ENCODE measurements at places on chromosomes 4 and X.

- no peak for DNase-seq
Measured at GRCh38 chr4:63841266-63841665, 568.0 kb downstream of the TECRL start.

DNA sequence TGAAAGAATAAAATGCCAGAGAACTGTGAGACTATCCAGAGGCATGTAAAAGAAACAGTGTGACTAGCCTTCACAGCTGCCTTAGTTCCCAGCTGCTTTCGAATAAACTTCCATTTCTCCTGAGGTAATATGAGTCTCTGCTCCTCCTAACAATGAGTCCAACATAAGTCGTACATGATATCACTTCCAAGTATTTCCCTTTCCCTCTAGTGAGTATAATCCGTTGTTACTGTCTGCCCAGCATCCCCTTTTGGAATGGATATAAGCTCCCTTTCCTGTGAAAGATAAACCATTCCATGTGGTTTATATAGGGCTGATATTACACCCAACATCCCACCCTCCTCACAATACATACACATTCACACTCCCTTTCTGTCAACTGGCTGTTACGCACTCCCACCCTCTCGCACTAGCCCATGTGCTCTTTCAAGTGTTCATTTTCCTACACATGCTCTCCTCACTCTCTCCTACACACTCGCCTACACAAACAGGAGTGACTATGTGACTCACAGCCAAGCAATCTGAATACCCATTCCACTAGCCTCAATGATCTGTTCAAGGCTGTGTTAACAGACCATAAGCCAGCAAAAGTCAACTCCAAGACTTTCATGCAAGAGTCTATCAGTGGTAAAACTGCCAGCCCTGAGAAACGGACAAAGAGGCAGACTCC, 5.0 kb downstream of the NAF1 start:
- DNase-seq: no peak

GRCh38 chr4:144509088-144510015, 136.6 kb upstream of the HHIP start:
- no peak for DNase-seq

DNA sequence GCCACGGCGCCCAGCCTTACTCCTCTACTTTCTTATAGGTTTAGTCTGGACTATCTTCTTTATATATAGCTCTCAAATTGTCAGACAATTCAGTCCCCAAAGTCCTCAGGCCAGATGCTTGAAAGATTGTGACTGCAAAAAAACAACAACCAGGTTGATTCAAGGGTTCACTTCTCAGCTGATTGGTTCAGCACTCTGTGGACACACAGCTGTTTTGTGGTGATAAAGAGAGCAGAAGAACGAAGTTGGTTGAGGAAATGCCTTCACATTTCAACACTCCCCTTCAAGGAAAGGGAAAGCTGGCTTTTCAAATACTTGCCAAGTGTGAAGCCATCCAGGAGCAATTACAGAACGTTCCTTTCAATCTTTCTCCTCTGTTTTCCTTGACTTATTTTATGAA, 166.8 kb downstream of the SHROOM3 start:
- DNase-seq: no peak

- DNase-seq: no peak
Measured at GRCh38 chr4:37157476-37158167, 86.9 kb upstream of the NWD2 start.

GRCh38 chr4:26822546-26822945, 38.1 kb upstream of the STIM2 start:
- DNase-seq: no peak

DNA sequence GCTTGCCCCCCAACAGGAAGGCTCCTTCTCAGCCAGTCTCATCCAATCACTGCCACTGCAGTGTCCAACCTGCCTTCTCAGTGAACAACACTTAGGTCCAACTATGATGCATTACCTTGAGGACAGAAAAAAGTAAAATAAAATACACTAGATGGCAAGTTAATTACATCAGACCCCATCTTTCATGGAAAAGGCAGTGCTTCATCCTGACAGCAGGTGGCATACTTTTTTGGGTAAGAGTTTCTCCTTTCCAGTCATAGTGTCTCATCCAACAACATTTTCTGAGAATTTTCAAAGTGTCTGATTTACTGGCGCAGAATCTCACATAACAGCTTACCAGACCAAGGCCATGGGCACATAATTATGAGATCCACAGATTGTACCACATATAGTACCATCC, 1742.8 kb downstream of the PCDH7 start:
- DNase-seq: no peak

DNA sequence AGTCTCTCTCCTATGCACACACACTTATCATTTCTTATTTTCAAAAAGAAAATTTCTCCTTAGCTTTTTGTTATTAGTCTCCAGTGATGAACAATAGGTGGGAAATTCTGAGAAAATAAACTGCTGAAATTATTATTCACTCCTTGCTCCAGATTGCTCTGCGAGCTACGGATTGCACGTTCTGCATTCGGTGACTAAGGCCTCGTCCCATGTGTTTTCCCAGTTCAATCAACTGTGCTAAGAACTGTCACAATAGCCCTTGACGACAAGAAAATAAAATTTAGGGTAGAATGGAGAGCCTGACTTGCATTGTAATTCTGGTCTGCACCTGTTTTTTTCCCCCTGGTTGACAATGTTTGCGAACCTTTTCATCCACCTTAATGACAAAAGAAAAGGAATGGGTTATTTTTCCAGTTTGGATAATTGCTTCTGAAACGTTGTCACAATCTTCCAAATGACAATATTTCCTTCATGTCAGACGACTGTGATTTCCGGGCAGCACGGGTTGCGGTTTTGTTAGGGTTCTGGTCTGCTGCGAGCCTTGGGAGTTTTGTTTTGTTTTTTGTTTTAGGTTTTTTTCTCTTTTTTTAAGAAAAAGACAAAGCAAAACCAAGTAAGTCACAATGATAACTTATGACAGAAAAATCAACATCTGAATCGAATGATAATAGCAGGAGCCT, 124.5 kb upstream of the NOCT start:
- no peak for DNase-seq

All from transverse colon (tissue), 4 donors.